Occipital lobe (tissue), 3 donors: ENCODE measurements at places on chromosomes 16 and 17. TPM values are rescaled to one million over a fixed set of nuclear protein-coding genes. Genes with fewer than 3 reads are reported as not detected.

- no peak for DNase-seq
Measured at GRCh38 chr16:66292241-66292935, 74.1 kb upstream of the CDH5 start.

- DNase-seq: no peak
Measured at GRCh38 chr16:22969567-22969966, 155.6 kb downstream of the HS3ST2 start.

DNA sequence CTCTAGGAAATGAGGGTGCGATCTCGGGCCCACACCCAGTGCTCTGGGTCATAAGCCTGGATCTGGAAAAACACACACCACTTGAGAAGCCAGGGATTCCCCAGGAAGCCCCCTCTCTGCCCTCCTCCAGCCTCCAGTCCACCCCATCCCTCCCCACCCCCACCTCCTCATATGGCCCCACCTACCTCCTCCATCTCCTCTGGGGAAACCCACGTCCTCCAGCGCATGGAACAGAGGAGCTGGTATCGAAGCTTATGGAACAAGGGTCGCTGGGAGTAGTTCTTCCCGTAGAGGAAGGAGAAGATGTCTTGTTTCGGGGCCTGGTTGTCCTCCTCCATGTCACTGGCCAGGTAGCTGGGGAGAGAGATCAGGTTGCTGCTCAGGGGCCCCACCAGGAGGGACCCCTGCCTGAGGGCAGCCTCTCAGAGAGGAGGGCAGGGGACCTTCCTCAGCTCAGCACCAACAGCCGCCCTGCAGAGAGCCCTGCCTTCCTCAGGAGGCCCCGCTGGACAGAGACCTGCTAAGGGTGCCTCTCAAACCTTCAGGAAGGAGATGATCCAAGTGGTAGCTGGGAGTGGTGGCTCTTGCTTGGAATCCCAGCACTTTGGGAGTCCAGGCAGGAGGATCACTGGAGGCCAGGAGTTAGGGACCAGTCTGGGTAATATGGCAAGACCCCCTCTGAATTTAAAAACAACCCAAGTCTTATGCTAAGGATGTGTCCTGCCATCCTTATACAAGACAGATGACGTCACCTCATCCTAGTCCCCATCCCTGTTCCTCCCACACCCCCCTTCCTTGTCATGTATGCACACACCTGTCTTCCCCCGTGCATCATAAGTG is 5.0 kb downstream of the SPDYE4 start:
- no peak for DNase-seq

- DNase-seq: no peak
Measured at GRCh38 chr16:89065458-89065822, 28.2 kb upstream of the ACSF3 start.

- no peak for DNase-seq
Measured at GRCh38 chr16:84015399-84015798, 27.2 kb downstream of the SLC38A8 start.

GRCh38 chr17:50285941-50286340 is 11.7 kb downstream of the TMEM92 start:
- no peak for DNase-seq

DNA sequence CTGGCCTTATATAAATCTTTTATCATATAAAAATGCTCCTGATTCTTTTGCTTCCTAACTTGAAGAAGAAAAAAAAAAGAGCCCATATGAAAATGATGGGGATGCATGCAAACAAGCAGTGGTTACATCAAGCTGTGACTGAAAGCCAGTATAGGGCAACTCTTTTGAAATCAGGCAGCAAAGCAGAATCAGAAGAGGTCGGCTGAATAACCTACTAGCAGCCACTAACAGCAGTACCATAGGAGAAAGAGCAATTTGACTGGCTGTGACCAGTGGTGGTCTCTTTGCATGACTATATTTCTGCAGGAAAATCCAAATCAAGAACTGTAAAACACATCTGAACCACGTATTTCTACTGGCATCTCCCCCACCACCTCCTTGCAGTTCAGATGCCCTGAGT is 161.9 kb upstream of the C17orf78 start:
- no peak for DNase-seq

- no peak for DNase-seq
Measured at GRCh38 chr17:47862621-47863440, 11.9 kb upstream of the SP6 start.

GRCh38 chr17:32542186-32542585 is 55.4 kb downstream of the CDK5R1 start:
- DNase-seq: no peak

GRCh38 chr17:6024576-6024975 is 45.6 kb upstream of the WSCD1 start:
- DNase-seq: no peak

DNA sequence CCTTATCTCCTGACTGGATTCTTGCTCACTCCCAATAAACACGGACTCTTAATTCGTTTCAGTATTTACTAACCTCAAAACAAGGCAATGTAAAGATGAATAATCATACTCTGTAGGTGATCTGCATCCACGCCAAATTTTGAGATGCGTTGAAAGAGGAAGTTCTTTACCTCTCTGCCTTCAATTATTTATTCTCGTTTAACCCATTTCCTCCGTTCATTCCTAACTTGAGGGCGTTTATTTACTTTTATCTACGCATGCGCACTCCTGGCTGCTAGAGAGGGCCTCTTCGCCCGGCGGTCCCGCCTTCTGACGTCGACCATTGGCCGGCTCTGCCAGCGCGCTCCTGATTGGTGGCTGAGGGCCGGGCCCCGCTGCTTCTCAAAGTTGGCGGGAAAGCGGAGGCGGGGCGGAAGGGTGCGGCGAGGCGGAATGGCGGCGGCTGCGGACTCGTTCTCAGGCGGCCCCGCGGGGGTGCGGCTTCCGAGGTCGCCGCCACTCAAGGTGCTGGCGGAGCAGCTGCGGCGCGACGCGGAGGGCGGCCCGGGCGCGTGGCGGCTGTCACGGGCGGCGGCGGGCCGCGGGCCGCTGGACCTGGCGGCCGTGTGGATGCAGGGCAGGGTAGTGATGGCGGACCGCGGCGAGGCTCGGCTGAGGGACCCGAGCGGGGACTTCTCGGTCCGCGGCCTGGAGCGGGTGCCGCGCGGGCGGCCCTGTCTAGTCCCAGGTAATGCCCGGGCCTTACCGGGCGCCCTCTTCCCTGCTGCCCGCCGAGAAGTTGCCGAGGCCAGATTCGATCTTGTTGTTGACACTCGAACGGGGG is at the start of gene RMI2:
TSS of gene RMI2 (plus strand) at position 420 of the 823 bp plus-strand sequence. CDS start at position 433, 13 bp downstream.
- peak; percentile 85 for DNase-seq

DNA sequence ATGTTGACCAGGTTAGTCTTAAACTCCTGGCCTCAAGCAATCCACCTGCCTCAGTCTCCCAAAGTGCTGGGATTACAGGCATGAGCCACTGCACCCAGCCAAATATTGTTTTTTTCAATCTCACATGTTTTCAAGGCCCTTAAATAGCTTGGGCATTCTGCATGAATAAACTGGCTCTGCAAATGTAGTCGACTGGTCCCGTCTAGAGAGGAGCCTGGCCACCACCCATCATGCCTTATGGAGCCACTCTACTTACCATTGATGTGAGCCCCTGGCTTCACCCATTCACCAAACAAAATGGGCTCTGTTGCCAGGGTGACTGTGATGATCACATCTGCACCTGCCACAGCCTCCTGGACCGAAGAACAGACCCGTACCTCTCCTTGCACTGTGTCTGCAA is 10.8 kb downstream of the CRYM start:
- no peak for DNase-seq

DNA sequence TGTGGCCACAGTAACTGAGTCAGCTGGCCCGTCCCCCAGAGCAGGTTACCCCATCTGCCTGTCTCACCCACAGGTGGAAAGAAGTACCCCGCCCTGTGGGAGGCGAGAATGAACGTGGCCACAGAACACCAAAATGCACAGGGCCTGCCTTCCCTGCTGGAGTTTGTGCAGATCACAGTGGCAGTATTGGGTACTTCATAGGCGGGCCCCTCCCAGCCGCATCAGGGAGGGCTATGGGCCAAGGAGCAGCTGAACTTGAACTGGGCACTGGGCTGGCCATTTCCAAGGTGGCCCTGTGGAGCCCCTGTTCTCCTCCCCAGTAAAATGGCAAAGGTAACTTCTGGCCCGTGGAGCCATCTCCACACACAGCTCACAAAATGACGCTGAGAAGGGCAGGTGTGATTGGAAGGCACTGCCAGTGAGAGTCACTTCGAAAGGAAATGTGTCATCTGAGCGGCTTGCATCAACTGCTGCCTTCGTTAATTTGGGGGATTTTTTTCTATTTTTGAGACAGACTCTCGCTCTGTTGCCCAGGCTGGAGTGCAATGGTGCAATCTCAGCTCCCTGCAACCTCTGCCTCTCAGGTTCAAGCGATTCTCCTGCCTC is 162.9 kb downstream of the ENGASE start:
- DNase-seq: no peak

- no peak for DNase-seq
Measured at GRCh38 chr16:86382774-86383407, 127.4 kb upstream of the FOXF1 start.

DNA sequence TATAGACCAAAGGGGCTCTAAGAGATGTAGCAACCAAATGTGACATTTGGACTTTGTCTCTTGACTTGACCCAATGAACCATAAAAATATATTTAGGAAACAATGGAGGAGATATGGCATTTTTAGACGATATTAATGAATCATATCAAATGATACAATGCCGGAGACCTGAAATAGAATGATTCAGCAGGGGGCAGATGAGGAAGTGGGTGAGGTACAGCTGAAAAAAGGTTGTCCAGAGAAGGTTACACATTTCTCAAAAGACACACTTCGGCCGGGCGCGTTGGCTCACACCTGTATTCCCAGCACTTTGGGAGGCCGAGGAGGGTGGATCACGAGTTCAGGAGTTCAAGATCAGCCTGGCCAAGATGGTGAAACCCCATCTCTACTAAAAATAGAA is 16.5 kb upstream of the SNN start:
- no peak for DNase-seq

DNA sequence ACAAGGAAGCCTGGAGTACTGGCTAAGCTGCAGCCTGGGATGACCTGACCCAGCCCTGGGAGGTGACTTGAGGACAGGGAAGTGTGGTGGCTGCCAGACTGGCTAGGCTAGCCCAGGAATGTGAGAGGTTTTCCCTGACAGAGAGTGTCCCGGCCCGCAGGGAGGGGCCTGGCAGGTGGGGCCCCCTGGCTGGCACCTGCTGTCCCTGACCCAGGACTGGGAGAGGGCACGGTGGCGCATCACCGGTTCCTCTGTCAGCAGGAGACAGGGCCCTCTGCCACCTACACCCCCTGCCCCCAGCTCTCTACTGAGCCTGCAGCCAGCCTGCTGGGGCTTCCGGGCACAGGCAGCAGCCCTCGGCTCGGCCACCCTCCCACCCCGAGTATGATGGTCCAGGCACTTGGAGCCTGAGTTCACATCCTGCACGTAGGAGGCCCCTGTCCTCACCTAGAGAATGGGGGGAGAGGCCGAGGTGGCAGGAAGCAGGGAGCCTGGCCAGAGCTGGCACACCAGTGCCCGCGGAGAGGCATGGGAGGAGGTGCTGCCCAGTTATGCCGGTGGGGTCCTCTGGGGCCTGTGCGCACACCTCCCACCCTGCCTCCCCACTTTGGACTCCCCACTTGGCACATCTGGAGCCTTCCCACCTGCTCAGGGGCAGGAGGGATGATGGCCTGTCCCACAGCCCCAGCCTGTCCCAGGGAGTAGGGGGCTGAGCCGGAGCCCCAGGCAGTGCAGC is 528 bp downstream of the PRSS27 start:
- no peak for DNase-seq

GRCh38 chr16:85698935-85699558 is 10.3 kb upstream of the GINS2 start:
- DNase-seq: no peak

DNA sequence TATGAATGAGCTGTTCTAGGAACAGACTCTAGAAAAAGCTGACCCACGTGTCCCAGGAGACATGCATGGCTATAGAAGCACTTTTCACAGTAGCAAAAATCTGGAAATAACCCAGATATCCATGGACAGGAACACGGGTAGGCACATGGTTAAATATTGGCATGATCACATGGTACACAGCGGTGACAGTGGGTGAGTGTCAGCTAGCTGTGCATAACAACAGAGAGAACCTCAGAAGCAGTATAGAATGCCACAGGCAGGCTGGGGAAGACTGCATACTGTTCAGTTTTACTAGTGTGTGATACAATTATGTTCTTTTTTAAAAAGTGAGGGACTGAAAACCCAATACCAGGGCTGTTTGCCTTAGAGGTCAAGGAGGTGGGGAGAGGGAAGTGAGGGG is 31.4 kb downstream of the EPN2 start:
- DNase-seq: no peak

DNA sequence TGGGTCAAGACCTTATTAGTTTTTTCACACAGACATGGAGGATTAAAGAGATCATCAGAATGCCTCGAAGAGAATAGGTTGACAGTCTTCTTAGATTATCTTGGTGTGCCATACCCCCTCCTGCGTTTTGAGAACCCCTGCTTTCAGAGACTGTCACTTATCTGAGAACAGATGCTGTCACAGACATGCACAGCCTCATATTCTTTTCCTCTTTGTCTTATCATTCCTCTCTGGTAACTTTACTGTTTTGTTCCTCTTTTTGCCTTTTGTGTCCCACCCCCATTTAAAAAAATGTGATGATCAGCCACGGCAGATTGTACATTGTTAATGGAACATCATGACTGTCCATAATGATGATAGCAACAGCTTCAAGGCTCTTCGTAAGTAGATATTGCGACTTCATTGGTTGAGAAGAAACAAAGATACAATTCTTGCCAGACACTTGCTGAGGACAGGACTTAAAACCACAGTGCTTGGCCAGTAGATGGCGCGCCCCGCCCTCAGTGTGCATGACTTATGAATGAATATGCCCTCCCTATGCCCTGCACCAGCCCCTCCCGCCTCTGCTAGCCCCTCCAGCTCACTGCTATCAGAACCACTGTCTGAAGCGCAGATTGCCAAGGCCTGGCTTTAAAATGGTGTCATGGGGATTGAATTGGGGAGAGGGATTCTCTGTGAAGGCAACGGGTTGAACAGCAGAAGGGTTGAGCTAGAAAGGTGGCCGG is 2.6 kb upstream of the PITPNC1 start:
- DNase-seq: peak; percentile 60

PPY gene
- total RNA-seq: not detected

KRT31 gene
- 0.47 TPM for total RNA-seq

KRT36 gene
- total RNA-seq: not detected

ADORA2B gene
- 3.6 TPM for total RNA-seq

MT1M gene
- total RNA-seq: 1.4 TPM
